Right cardiac atrium (tissue), 5 donors: ENCODE measurements at places on chromosomes 13 and 19. TPM values are rescaled to one million over a fixed set of nuclear protein-coding genes. Genes with fewer than 3 reads are reported as not detected.

GRCh38 chr13:46698014-46698413 is 98.9 kb downstream of the ESD start:
- peak; percentile 79 for DNase-seq

DNA sequence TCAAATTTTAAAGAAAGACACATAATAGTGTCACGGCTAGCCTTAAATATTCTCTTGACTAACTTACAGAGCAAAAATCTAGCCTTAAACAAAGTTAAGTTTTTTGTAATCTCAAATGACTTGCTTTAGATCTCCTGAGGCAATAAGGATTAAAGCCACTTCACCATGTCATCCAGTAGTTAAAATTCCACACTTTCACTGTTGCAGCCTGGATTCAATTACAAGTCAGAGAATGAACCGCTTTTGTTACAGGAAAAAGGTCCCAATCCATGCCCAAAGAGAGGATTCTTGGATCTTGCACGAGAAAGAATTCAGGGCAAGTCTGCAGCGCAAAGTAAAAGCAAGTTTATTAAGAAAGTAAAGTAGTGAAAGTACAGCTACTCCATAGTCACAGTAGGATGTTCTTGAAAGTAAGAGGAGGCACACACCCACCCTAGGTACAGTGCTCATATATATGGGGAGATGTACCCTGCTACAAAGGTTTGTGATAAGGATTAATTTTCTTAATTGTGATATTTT is 34.6 kb upstream of the CD177 start:
- no peak for DNase-seq

GRCh38 chr13:86918682-86919081 is 752.5 kb upstream of the SLITRK5 start:
- DNase-seq: no peak

DNA sequence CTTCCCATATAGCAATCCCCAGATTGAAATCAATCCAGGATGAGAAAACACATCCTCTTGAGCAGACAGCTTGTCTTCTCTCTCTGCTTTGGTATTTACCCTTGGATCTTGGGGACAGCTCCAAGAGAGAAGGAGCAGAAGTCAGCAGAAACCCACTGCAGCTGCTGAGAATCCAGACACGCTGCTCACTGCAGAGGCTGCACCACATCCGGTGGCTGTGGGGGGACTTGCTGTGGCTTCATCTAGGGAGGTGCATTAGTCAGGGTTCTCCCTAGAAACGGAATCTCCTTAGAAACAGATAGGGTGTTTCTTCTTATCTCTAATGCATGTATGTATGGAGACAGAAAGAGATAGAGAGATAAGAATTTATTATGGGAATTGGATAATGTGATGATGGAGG is 2.7 kb downstream of the CYP4F12 start:
- no peak for DNase-seq

GRCh38 chr13:71829547-71829946 is 37.5 kb downstream of the DACH1 start:
- no peak for DNase-seq

GRCh38 chr19:51693260-51693659 is at the start of gene SPACA6:
TSS of gene SPACA6 (plus strand) at chr19:51693330. CDS start at chr19:51693527, 197 bp downstream.
- peak; percentile 54 for DNase-seq

- peak; percentile 75 for DNase-seq
Measured at GRCh38 chr19:5624018-5624663, 1.3 kb downstream of the SAFB start.

GRCh38 chr19:49390929-49391359 is 2.9 kb downstream of the KASH5 start:
- DNase-seq: no peak

DNA sequence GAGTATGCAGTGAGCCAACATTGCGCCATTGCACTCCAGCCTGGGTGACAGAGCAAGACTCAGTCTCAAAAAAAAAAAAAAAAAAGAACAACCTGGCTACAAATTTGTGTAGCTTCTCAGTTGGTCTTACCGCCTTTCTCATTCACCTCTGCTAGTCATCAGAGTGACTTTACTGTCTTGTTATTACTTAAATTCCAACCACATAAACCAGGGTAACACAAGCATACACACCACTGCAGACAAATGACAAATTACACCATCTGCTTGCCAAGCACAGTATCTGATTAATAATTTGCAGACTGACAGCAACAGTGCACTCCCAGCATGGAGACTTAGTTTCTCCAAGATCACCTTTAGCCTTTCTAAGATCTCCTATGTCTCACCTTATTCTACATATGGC is 11.0 kb downstream of the ZNF14 start:
- DNase-seq: no peak

- DNase-seq: no peak
Measured at GRCh38 chr19:48085904-48086864, 24.4 kb downstream of the PLA2G4C start.

DNA sequence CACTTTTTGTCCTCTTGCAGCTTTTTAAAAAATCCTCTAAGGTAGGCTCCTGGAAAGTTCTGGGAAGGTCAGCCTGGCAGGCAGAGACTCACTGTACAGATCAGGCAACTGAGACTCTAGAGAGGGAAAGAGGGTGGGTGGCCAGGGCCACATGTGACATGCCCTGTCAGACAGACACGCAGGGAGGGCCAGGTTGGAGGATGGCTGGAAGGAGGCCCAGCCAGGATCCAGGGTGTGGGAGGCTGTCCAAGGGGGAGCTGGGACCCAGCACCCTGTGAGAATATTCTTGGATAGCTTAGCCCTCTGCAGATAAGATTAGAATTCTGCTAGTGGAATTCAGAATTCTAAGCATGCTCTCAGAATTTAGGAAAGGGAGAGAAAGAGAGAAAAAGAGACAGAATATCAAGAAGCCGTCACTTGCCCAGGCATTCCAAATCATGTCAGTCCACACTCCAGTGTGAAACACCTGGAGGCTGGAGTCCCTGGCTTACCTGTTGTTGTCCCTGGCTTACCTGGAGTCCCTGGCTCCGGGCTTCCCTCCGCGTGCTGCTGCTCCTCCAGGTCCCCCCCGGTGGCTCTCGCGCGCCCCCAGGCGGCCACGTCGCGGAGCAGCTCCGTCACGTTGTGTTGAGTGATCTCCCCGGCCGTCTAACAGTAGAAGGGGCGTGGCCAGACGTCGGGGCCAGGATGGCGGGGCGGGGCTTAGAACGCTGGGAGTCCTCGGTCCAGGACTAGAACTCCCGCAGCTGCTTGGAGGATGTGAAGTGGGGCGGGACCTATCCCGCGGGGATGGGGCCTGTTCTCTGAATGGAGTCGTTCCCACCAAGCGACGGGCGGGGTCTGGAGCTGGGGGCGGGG is 2.8 kb upstream of the TNNI3 start:
- DNase-seq: peak; percentile 92

- DNase-seq: no peak
Measured at GRCh38 chr19:17323964-17324332, 10.7 kb downstream of the ANO8 start.

GRCh38 chr19:2332341-2333026 is 4.0 kb downstream of the SPPL2B start:
- peak; percentile 54 for DNase-seq

- DNase-seq: no peak
Measured at GRCh38 chr19:11752244-11752736, 13.5 kb upstream of the ZNF823 start.

GRCh38 chr13:67283637-67284036 is 53.5 kb upstream of the PCDH9 start:
- no peak for DNase-seq

- DNase-seq: no peak
Measured at GRCh38 chr13:31000889-31001288, 68.4 kb downstream of the TEX26 start.

DNA sequence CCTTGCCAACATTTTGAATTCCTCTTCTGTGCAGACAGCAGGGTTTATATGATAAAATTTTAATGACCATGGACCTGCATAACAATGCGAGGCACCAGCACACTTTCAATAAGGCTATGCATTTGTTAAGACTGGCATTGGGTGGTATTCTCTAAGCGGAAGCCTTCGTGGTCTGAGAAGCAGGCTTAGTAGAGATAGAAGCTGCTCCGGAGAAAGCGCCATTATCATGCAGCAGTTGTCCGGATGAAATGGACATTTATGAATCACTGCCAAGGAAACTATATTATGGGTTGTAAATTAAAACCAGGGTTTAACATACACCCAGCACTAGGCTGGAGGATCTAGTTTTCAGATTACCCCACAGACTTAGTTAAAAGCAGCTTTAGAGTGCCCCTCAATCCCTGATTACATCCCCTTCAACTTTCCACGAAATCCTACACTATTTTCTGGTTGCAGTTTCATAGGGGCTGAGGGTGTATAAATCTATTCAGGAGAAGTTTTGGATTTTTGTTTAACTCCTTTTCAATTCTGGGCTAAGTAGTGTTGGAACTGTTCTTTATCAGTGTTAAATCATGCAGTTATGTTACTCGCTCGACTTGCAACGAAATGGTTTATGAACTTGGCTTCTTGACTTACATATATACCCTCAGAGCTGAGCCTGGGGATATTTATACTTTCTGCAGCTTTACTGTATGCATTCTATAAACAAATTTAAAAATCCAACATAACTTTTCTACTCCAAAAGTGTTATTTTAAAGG is 193.3 kb downstream of the PCDH9 start:
- no peak for DNase-seq

- DNase-seq: no peak
Measured at GRCh38 chr13:49980266-49980665, 16.6 kb upstream of the TRIM13 start.

DNA sequence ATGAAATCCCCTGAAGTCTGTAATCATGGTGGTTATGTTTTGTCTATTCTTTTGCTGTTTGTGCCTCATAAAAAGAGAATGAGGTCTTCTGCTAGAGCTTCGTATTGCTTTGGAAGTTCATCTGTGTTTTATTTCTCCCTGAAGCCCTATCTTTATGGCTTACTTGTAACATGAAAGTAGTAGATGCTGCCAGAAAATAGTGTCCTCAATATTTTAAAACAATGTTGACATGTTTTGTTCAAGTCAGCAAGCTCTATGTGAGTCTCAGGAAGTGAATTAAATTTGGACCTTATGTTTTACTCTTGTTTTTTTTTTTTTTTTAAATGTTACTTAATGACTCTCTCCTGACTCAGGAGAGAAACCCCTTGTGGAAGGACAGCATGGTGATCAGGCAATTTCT is 130.5 kb downstream of the B3GLCT start:
- DNase-seq: no peak

GRCh38 chr19:11534948-11535347 is 3.7 kb upstream of the CNN1 start:
- DNase-seq: no peak

DNA sequence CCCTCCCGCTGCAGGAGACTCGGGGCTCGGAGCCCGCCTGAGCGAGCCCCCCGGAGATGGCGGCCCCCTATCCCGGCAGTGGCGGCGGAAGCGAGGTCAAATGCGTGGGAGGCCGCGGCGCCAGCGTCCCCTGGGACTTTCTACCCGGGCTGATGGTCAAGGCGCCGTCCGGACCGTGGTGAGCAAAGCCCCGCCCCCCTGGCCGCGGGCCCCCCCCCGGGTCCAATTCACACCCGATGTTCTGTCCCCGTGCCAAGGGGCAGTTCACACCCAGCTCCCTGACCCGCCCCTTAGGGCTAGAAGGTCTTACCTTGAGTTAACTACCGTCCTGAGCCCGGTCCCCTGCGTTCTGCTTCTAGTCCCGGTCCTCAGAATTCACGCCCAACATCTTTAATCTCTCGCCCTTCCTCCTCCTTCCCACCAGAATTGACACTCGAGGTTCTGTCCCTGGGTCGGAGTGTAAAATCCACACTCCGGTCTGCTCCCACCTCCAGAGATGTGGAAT is 1.4 kb downstream of the NPAS1 start:
- DNase-seq: peak; percentile 42

DNA sequence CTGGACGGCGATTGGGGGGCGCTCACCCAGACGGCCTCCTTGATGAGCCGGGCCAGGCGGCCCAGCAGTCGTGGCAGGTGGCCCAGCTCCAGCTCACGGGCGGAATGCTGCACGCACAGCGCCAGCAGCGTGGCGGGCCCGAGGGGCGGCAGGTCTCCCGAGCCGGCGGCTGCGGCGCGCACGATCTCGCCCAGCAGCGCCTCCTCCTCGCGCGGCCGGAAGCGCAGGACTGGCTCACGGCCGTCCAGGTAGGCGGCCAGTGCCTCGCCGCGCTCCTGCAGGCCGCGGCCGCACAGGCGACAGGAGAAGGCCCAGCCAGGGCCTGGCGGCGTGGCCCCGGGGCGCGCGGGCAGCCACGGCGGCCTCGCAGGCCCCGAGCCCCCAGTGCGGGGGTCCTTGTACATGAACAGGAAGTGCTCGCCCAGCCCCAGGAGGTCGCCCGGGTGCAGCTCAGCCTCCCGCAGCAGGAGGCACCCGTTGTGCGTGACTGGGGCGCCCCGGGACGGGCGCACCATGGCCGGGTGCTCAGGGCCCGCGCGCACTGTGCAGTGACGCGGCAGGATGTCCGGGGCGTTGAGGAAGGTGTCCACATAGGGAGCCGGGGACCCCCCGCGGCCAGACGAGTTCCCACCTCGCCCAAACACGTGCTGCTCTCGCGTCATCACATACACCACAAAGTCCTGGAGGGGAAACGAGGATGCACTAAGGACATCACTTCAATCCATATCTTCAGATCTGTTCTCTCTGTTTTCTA is 9.6 kb upstream of the MAMSTR start:
- DNase-seq: peak; percentile 68

DNA sequence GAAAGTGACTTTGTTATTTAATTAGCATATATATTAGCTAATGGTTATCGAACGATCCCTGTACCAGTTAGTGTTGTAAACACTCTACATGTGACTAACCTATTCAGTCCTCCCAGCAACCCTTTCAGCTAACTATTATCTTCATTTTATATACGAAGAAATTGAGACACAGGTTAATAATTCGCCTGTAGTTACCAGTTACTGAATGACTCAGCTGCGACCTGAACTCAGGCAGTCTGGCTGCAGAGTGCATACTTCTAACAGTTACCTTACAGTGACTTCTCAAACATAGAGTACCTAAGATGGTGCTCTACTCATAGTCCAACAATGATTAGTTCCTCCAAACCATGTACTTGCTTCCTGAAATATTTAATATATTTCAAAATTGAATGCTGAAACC is 117.7 kb downstream of the FNDC3A start:
- DNase-seq: no peak

- DNase-seq: no peak
Measured at GRCh38 chr13:45113233-45114224, 6.8 kb upstream of the GTF2F2 start.

The LGALS13 gene
- not detected for total RNA-seq

The PPFIA3 gene
- total RNA-seq: 11.9 TPM

The WDR88 gene
- not detected for total RNA-seq

The PLK5 gene
- total RNA-seq: not detected

The CDC42EP5 gene
- total RNA-seq: 13.2 TPM

The ZNF576 gene
- total RNA-seq: 11.5 TPM

The SHISA7 gene
- not detected for total RNA-seq

The IL17D gene
- 1.9 TPM for total RNA-seq

The ZNF772 gene
- 23.5 TPM for total RNA-seq

The PSG2 gene
- not detected for total RNA-seq

The CADM4 gene
- total RNA-seq: 12.4 TPM

The SEMA6B gene
- total RNA-seq: 10.4 TPM

The ZNF284 gene
- 2.7 TPM for total RNA-seq
